Fibroblast of skin of left quadriceps (primary cell): ENCODE measurements at places on chromosomes 12 and 14.

GRCh38 chr14:23365732-23366425 lies 907 bp upstream of the EFS start:
- DNase-seq, result peak; percentile 72

DNA sequence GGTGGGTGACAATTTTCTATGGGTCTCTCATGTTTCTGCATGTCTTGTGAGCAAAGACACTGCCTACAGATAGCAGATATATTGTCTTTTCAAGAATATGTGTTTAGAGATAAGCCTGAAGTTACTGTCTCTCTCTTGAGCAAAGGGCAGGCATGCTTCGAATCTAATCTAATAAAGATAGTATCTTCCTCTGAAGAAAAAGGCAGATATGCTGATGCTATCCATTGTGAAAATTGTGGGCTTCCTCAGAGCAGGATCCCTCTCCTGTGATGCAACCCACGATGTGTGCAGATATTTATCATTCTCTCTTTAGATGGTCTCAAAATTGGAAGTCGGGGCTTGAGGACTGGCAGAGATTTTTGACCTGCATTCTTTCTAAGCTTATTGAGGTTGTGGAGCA lies 187.0 kb downstream of the DACT1 start:
- DNase-seq, result no peak

DNA sequence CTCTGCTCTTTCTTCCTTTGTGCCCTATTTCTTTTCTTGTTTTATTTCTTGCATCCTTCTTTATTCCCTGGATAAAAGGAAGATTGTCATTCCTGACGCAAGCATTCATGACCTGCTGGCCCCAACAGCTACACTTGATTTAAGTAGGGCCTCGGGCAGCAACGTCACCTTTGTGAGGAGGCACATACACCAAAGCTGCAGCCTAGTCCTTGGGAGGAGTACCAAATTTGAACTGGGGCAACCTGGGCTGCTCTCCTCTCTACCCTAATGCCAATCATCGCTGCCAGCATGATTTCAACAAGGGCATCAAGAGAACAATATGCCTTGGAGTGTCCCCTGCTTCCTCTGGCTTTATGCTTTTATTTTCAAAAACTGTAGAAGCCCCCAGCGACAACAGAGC lies 76.4 kb downstream of the C12orf50 start:
- no peak for DNase-seq

DNA sequence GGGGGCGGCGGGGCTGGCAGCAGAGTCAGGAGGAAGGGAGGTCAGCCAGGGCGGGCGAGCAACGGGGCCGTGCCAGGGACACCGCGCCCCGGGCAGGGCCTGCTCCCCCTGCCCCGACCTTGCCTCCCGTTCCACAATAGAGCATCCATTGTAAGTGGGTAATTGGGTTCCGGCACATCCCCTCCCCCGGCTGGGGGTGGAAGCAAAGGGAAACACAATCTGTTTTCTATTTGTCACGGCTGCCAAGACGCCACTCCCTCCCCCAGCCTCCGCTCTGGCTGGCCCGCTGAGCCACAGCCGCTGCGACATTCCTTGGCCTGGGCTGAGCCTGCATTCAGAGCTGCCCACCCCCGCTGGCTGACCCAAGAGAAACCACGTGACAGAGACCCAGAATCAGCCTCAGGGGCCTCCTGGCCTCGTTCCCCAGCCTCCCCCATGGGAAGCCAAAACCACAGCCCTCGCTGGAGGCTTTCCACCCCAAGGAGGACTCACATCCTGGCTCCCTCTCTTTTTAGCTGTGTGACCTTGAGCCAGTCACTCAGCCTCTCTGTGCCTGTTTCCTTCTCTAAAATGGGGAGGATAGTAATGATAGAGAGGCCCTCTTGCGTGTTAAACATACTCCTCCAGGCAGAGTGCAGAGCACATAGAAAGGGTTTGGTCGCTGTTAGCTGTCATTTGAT lies 117.6 kb downstream of the SCARB1 start:
- peak; percentile 88 for DNase-seq

DNA sequence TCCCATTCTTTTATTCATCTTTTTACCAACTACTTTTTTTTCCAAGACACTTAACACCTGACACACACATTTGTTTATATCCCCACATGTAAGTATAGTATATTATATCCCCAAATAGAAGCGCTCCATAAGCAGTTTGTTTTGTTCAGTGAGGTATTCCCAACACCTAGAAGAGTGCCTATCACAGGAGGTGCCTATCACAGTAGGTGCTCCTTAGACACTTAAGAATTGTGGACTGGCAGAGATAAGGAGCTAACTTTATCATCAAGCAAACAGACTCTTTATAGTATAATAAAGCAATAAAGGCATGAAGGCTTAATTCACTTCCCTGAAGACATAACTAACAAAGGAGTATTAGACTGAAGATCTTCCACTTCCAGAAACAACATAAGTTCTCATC lies 29.1 kb downstream of the OSBPL8 start:
- no peak for DNase-seq
